ENCODE measurements at places on chromosomes 7 and 10.

GRCh38 chr7:86326847-86327246 is 316.9 kb upstream of the GRM3 start:
- DNase-seq: no peak

DNA sequence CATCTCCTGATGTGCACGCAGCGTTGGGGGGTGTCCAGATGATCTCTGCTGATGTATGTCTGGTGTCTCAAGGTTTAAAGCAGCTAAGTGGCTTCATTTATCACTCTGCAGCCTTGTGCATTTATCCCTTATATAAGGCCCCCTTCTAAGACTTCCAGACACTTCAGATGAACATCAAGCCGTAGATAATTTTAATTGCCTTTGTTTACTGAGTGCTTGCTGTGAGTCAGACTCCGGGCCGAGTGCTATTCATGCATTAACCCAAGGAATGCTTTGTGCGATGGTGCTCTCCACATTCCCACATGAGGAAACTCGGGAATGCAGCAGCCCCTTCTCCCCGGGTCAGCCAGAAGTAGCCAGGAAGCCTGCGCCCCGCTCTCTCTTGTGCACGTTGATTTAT is 328.6 kb upstream of the COBL start:
- no peak for DNase-seq

GRCh38 chr7:116417593-116418345 is 81.8 kb upstream of the CAV2 start:
- DNase-seq: no peak

DNA sequence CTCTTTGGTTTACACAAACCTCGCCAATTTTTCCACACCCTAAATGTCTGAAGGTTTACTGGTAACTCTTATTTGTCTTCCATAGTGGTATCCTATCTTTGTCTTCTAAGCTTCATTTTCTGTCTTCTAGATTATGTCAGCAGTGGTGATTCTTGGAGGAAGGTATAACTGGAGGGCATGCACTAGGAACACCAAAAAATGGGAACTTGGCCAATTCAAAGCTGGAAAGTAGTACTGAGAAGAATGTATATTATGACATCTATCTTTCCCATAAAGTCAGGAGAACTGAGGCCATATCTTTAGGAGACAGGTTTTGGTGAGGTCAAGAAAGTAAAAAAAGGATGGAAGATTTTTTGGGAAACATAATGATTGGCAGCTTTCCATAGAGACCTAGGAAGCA is 113.3 kb downstream of the CPEB3 start:
- DNase-seq: no peak

DNA sequence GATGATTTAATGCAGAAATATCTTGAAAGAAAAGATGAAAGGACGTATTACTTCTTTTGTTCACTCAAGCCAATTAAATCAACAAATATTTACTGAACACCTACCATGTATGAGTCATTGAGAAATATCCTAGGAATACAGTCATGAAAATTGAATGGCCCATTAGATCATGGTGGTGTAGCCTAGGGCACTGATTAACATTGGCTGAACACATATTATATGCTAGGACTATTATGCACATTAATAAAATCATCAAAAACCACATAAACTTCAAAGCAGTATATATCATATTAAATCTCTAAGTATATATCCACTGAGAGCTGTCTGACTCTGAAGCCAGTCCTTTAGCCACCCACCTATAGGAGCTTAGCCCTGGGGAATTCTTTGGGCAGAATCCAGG is 41.8 kb downstream of the FAM204A start:
- no peak for DNase-seq

GRCh38 chr10:103514244-103514643 is 20.7 kb downstream of the NEURL1 start:
- no peak for DNase-seq

All from activated CD4-positive, alpha-beta T cell treated with anti-CD3 and anti-CD28 coated beads for 48 hours (primary cell).